ENCODE measurements at places on chromosomes 2 and 18.

DNA sequence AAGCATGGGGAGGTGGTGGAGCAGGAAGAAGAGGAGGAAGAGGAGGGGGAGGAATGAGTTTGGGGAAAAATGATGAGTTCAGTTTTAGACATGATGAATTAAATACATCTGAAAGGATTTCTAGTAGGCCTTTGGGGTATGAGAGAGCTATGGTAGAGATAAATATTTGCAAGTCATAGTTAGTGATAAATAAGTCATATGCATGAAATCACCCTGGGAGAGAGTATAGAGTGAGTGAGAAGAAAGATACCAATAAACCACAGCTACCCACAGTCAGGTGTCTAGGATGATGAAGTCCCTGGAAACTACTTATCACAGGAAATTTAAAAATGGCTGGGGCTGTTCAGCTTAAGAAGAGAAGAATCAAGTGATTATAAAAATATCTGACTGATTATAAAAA, 240.5 kb downstream of the RDH14 start:
- no peak for DNase-seq

DNA sequence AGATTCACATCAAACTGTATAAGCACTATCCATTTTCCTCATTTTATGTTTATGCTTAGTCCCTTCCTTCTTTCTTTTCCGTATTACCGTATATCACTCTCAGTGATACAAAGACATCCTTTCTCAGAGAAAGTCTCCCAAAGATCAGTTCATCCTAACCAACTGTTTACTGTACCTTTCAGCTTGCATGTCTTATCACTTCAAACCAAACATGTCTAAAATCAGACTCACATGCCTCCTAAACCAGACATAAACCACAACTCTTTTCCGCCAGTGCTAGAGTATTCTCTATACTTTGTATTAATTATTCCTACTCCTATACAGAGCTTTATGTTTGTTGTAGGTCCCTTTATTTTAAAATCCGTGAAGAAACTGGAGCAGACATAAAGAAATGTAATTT, 41.5 kb downstream of the KCMF1 start:
- DNase-seq = no peak

GRCh38 chr18:10033016-10033399, 119.2 kb downstream of the VAPA start:
- DNase-seq = no peak

DNA sequence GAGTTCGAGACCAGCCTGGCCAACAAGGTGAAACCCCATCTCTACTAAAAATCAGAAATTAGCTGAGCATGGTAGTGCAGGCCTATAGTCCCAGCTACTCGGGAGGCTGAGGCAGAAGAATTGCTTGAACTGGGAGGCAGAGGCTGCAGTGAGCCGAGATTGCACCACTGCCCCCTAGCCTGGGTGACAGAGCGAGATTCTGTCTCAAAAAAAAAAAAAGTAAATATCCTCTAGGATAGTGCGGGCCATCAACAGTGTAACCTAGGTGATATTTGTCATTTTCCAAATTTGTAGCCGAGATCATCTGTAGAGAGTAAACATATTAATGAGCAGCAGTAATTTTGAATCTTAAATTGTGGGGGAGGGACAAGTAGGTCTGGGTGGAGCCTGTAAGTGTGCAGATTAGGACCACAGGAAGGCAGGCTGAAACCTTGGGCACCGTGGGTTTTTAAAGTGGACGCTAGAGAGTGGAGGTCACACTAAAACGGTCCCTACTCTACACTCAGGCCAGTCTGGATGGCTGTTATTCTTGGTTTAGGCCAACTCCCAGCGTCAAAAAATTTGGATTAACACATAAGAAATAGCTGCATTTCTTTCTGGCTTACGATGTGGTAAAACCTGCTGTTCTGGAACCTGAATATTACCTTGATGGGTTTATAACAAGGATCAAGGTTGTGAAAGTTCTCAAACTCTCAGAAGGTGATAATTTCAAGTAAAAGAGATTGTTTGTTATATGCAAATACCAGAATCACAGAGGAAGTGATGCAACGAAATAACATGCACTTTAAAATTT, 22.7 kb upstream of the TET3 start:
- DNase-seq = no peak

DNA sequence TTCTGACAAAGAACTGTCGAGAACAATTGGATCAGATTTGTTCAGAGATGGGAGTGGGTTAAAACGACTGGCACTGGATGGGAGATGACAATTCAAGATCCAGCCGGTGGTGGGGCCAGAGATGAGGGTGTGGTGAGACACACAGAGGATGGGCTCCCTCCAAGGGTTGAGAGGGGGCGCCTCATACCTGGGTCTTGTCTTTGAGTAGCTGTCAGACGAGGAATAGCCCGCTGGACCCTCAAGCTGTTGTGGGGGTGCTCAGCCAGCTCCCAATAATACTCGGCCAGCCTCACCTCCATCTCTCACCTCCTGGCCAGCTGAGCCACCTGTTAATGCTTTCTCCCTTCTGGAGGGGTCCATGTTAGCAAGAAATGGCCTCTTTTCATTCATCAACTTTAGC, 14.0 kb downstream of the INPP5D start:
- no peak for DNase-seq

DNA sequence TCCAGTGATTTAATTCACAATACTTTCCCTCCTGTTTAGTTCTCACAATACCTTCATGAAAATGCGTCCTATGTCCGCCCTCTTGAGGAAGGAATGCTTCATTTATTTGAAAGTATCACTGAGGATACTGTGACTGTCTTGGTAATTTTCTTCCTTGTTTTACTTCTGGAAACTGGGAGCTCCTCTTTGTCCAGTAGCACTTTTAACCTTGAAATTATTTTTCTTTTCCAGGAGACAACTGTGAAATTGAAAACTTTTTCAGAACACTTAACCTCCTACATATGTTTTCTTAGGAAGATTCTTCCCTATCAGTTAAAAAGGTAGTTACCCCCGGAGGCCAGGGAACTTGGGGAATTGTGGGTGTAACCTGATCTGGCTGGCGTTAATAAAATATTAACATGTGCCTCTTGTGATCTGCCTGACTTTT, 58.9 kb upstream of the STON1 start:
- no peak for DNase-seq

- no peak for DNase-seq
These were observed 51.1 kb downstream of the CTIF start for GRCh38 chr18:48589797-48590519.
